Mesenteric fat pad (tissue), 1 donor: ENCODE measurements at places on chromosomes 7 and 10. TPM values are rescaled to one million over a fixed set of nuclear protein-coding genes. Genes with fewer than 3 reads are reported as not detected.

DNA sequence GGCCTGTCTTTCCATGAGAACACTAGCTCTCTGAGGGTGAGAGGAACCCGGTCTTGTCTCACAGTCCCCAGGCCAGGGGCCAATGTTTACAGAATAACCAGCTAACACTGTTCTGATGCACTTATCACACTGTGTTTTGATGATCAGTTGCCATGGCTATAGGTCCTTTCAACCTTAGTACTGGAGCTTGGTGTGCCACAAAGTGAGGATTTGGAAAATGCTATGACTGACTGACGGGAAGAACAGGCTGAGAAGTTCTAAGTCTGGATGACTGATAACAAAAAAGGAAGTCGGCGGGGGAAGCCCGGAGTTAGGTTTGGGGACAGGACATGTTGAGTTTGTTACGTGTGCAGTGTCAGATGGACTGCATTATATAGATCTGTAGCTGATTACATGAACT is 141.8 kb downstream of the CTTNBP2 start:
- no peak for DNase-seq

DNA sequence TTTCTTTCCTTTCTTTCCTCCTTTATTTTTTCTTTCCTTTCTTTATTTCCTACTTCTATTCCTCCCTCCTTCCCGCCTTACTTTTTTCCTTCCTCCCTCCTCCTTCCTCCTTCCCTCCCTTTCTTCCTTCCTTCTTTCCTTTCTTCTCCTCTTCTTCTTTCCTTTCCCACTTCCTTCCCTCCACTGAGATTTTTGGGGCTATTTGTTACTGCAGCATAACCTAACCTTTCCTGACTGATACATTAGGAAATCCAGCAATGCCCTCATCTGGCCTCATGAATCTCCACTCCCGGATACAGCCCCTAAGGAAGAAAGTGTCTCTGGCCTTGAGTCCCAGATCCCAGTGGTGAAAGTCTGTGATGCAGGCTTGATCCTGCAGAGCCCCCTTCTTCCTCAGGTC is 38.6 kb upstream of the BAIAP2L1 start:
- no peak for DNase-seq

DNA sequence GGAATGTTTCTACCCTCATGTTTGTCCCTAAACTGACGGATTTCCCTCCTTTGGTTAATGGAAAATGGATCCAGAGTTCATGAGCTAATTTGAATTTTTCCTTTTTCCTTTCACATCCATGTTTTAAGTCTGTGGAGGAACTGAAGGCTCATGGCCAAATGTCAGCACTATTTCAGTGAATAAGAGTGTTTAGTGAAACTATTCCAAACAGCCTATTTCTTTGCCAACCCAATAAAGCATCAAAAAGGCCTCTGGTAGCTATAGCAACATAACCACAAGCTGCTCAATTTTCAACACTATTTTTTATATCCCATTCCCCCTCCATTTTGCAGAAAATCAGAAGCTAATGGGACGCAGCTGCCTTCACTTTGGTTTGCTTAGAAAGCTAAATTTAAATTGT is 1454.1 kb downstream of the GATA3 start:
- DNase-seq, result no peak

- no peak for DNase-seq
These were observed 762.0 kb upstream of the IGFBP3 start for GRCh38 chr7:46682836-46683624.

Gene CLDN4
- 0.71 TPM for total RNA-seq

Gene MYPN
- not detected for total RNA-seq

DNA sequence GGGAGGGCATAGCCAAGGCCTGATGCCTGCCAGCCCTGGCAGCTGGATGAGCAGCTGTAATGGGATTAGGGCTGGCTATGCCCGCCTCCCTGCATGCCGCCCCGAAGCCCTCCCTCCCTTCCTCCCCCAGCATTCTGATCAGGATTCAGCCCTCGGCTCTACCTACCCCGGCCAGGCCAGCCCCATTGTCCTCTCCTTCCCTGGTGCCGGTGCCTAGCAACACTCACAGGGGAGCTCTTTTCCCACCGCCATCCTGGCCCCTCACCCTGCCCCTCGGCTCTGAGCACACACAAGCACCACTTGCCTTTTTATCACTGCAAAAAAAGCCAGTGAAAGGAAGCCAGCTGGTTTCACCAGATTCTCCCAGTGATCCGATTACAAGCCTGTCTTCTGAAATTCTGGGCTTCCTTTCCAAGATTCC is 9.0 kb upstream of the ADCYAP1R1 start:
- no peak for DNase-seq

DNA sequence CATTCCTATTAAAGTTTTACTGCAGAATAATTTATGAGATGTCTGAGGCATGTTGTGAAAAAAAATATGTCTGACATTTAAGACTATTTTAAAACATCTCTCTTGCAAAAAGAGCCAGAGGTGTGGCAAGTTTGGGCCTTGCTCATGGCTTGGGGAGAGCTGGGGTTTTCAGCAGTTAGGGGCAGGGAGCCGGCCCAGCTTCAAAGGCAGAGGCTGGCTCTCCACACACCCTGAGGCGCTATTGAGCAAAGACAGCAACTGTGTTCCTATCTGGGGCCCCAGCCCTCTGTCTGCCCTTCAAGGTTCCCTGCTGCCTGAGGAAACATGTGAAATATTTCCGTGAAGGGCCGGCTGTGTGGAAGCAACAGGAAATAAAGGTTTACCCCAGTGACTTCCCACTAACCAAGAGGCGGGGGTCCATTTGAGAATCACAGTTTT is 94.0 kb downstream of the SORBS1 start:
- no peak for DNase-seq

DNA sequence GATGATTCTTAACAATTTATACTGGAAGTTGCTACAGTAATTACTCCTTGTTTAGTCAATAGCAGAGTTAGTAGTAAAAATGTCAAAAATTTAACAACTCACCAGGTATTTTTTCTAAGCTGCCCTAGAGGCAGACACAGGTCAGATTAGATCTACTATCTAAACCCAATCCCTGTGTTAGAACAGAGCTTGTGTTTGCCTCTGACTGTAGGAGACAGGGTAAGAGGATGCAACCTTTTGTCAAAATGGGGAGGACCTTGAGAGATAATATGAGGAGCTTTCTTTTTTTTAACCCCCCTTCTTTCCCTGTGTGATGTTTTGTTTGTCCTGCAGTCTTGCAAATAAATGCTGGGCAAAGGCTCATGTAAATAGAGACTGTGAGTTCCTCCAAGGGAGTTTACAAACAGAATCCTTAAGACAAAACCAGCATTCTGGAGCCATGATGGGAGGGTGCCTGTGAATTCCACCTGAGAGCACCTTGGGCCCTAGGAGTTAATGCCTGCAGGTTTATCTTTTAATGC is 353.1 kb downstream of the GATA3 start:
- DNase-seq, result no peak

Gene FBXO24
- total RNA-seq, result not detected

DNA sequence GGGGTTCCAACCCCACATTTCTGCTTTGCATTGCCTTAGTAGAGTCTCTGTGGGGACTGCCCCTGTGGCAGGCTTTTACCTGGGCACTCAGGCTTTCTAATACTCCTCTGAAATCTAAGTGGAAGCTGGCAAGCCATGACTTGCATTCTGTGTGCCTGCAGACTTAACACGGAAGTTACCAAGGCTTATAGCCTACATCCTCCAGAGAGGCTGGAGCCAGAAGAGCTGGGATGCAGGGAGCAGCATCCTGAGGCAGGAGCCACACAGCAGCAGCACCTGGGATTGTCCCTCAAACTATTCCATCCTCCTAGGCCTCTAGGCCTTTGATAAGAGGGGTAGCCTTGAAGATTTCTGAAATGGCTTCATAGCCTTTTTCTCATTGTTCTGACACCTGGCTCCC is 22.1 kb upstream of the ABCC2 start:
- DNase-seq, result no peak

Gene CPA1
- 4.0 TPM for total RNA-seq

Gene CCM2
- 53.2 TPM for total RNA-seq

- DNase-seq, result no peak
These were observed 296.6 kb upstream of the ETV1 start for GRCh38 chr7:14286036-14286435.

DNA sequence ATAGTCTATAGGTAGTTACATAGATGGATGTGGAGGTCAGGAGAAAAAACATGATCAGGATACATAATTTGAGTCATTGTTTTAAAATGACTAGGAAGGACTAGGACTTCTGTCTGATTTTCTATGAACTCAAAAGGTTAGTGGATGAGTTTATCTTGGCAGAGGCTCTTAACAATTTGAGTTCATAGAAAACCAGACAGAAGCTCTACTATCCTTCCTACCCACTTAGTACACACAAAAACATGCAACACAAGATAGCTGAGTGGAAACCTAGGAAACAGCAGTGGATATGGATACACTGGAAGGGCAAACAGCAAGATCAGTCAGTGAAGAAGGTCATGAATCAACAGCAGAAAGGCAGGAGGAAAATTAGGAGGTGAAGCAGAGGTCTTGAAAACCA is 84.6 kb downstream of the VPS50 start:
- no peak for DNase-seq

DNA sequence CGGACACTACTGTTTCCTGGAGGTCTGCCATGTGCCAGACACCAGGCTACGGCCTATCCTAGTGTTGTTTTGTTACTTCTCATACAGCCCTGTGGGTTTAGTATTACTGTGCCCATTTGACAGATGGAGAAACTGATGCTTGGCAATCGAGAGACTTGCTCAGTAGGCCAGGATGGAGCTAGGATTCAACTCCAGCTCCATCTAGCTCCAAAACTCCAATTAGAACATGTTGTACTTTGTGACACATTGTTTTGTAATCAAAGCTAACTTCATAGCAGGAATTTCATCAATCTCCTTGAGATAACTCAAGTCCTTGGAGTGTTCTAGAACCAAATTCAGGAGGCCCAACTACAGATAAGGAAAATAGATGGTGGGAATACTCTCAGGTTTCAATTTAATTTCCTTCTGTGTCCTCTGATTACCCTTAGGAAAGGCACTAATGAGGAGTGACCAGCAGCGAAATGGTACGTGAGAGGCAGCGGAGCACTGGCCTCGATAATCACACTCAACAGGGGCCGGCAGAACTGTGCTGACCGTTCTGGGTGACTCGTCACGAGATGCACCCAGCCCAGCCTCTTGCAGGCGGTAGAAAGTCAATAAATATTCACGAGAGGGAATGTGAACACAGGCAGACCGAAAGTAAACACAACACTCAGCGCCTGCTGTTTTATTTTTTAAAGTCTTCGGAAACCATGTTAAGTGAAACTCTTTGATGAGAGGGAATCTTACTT is 269.6 kb upstream of the NEBL start:
- DNase-seq, result no peak

Gene ZNF804B
- not detected for total RNA-seq

Gene GDF2
- total RNA-seq, result not detected

DNA sequence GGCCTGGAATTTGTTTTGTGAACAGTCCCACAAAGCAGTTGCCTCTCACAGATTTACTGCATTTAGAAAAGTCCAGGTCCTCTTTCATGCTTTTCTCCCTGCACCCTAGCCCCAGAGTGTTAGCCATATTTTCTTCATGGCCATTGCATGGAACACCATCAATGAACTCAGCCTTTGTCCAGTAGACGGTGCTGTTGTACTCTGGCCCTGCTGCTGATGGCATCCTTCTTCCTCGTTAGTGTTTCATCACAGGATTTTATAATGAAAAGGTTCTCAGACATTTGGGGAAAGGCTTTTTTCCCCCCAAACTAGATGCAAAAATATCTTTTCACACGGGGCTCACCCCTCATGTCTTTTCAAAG is 93.0 kb upstream of the SLC25A13 start:
- no peak for DNase-seq

Gene TSPAN12
- total RNA-seq, result 7.2 TPM

Gene NEUROG3
- 0.71 TPM for total RNA-seq

Gene GPNMB
- 183 TPM for total RNA-seq

Gene MNX1
- not detected for total RNA-seq

DNA sequence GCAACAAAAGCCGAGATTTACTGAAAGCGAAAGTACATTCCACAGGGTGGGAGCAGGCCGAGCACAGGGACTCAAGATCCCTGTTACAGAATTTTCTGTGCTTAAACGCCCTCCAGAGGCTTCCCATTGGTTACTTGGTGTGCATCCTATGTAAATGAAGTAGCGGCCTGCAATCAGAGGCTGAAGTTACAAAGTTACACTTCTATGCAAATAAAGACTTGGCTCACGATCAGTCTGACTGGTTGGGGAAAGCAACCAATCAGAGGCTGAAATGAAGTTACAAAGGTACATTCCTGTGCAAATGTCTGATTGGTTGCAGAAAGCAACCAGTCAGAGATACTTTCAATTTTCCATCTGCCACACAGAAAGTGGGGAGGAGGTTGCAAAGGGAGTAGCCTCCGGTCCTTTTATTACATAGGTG is 4.1 kb downstream of the ACBD7 start:
- no peak for DNase-seq

DNA sequence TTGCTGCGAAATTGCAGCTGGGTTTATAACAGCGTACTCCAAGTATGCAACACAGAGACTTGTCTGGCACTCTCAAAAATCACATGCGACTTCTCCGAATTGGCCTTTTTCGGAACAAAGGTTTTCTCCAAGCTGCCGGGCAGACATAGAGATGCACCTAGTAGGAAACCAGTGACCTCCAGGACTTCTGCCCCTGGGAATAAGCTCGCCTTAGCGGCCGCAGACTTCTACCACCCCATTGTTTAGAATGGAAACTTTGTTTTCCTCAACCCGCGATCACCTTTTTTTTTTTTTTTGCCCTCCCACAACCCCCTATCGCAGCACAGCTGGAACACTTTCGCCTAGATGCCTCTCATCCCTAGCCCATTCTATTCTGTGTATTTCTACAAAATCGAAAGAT is 4.9 kb upstream of the HOXA10 start:
- DNase-seq, result peak; percentile 45

Gene IRF5
- total RNA-seq, result 17.3 TPM

DNA sequence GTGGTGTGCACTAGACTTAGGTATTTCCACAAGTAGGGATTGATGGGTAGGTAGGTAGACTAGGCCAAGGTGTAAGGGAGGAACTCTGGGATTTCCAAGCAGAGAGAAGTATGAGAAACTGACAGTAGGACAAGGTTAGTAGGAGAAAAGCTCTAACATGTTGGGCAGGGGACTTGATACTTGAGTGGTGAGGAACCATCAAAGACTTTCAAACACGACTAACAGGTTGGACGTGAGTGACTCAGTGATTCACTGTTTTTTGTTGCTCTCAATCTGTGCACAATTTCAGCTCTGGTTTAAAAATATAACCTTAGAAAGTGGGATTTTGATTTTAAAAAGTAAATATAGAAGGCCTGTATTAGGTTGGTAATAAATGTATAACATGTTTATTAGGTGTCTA is 44.4 kb downstream of the KLHDC10 start:
- no peak for DNase-seq

- DNase-seq, result no peak
These were observed 10.1 kb upstream of the LEP start for GRCh38 chr7:128231021-128231420.

- no peak for DNase-seq
These were observed 211.5 kb upstream of the PRSS1 start for GRCh38 chr7:142537760-142538159.

- no peak for DNase-seq
These were observed 41.4 kb downstream of the LRRC20 start for GRCh38 chr10:70341016-70341415.

DNA sequence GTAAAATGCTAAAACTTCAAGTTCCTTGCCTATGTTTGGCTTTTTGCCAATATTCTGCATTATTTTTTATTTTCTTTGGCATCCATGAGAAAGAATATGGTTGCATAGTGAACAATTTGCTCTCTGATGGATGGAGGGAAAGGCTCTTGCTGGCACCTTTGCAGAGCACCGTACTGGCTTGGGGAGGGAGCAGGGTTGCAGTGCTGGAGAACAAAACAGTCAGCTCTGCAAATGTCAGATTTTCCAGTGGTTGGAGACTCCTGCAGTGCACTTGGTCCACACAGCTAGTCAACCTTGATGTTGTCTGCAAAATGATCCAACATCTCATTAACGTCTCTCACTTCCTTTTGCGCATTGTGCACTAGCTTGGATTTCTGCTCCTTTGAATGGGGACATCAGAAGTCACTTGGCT is 100.8 kb downstream of the ANLN start:
- DNase-seq, result no peak
